T-cell (primary cell): ENCODE measurements at places on chromosomes 6 and 20. TPM values are rescaled to one million over a fixed set of nuclear protein-coding genes. Genes with fewer than 3 reads are reported as not detected.

Gene PRL
- total RNA-seq, result not detected

Gene UNC5CL
- 5.5 TPM for total RNA-seq

Gene FHL5
- not detected for total RNA-seq

Gene UQCC2
- 34.8 TPM for total RNA-seq

Gene COL12A1
- 0.95 TPM for total RNA-seq

Gene ARMC12
- total RNA-seq, result 0.90 TPM

GRCh38 chr20:47784599-47785310 is 526 bp downstream of the SULF2 start:
- H3K4me1 ChIP-seq, result peaks cover 14% of the 10 kb centered on the region
- DNase-seq, result no peak
- no peak overlapping the region for H3K4me3 ChIP-seq
- peaks cover 7% of the 10 kb centered on the region for H3K27me3 ChIP-seq

DNA sequence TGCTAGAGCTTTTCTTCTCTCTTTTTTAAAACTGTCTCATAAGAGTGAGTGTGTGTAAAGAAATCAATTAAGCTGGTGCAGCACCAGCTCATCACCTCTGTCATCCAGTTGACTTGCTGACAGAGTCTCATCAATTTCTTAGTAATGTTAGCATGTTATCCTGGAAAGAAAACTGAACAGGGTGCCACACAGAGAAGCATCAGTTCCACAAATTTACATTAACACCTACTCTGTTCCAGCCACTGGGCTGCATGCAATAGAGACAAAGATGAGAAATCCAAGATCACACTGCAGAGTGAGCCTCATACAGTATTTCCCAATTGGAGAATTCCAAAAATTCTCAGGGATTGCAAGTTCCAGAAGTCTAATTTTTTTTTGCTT is 207.0 kb upstream of the CITED2 start:
- no peak for DNase-seq
- H3K27me3 ChIP-seq, result no peaks in the 10 kb centered on the region
- no peak overlapping the region for H3K27ac ChIP-seq
- no peak overlapping the region for H3K4me3 ChIP-seq
- peaks cover 5% of the 10 kb centered on the region for H3K4me1 ChIP-seq
- no peaks in the 10 kb centered on the region for H3K36me3 ChIP-seq

DNA sequence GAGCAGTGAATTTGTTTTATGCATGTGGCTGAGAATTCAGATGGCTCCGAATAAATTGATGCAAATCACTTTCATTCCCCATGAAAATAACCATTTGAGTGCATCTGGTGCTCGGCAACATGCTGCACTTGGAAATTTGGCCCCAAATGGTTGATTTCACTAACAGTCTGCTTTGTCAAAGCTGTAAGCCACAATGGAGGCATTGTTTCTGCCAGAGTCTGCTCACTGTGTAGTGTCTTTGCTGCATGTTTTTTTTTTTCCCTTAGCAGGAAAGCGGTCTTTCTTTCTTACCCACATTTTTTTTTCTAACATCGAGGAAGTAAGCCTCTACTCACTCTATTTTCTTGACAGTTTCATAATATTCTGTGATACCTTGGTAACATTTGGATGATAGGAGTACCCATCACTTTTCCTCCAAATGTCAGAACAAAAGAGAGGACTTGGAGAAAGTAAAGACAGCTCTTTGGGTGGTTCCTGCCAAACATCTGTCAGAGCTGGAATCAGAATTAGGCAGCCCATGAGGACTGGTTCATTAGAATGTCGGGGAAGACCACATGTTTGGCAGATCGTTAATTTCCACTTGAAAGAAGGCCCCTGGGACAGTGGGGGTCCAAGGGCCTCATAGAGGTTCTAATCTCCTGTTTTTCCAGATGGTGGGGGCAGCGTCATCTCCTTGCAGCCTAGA is 149.5 kb downstream of the DOK5 start:
- H3K27me3 ChIP-seq, result no peaks in the 10 kb centered on the region
- H3K36me3 ChIP-seq, result no peaks in the 10 kb centered on the region
- no peak overlapping the region for H3K27ac ChIP-seq

DNA sequence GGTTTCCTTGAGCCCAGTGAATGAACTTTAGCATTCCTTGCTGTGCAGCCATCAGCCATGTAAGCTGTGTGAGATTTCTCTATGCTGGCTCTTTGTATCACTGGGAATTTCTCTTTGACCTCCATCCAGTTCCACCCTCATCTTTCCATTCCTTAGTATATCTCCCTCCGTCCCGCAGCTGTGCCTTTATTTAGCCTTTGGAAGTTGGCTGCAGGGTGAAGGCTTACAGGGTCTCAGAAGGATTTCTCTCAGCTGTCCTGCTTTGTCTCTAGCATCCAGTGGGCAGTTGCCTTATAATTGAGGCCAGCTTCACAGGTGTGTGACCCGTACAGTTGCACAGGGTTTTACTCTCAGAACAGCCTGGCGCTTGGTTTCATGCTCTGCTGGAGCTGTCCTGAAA is 144.3 kb downstream of the PXDC1 start:
- no peak overlapping the region for H3K4me3 ChIP-seq
- no peak overlapping the region for H3K27ac ChIP-seq
- H3K4me1 ChIP-seq, result peaks cover 7% of the 10 kb centered on the region
- no peak for DNase-seq
- H3K27me3 ChIP-seq, result peaks cover 31% of the 10 kb centered on the region

DNA sequence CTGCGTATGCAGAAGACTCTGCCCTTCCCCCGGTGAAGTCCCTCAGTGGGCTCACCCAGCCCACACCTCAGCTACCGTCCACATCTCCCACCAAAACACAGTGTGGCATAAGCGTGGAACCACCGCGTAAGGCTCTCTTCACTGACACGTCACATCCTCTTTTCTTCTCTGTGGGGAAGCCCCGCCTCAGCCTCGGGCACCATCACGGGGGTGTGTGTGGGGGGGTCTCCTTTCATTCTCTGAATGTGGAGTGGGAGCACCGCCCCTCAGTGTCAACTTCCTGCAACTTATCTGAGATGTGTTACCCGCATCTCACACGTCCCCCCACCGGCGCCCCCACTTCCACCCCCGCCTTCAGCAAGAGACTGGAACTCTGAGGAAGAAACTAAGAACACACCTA is 388.4 kb upstream of the JARID2 start:
- no peaks in the 10 kb centered on the region for H3K36me3 ChIP-seq
- H3K4me1 ChIP-seq, result peaks cover 6% of the 10 kb centered on the region
- no peaks in the 10 kb centered on the region for H3K27me3 ChIP-seq

GRCh38 chr6:88358846-88359245 is 192.7 kb upstream of the CNR1 start:
- no peaks in the 10 kb centered on the region for H3K4me1 ChIP-seq
- H3K4me3 ChIP-seq, result no peak overlapping the region
- no peak for DNase-seq

- no peaks in the 10 kb centered on the region for H3K27me3 ChIP-seq
- no peak overlapping the region for H3K4me3 ChIP-seq
- DNase-seq, result no peak
- H3K4me1 ChIP-seq, result no peaks in the 10 kb centered on the region
- H3K36me3 ChIP-seq, result peaks cover 3% of the 10 kb centered on the region
- H3K27ac ChIP-seq, result no peak overlapping the region
These were observed 120.8 kb downstream of the AGPAT4 start for GRCh38 chr6:161152907-161153662.

DNA sequence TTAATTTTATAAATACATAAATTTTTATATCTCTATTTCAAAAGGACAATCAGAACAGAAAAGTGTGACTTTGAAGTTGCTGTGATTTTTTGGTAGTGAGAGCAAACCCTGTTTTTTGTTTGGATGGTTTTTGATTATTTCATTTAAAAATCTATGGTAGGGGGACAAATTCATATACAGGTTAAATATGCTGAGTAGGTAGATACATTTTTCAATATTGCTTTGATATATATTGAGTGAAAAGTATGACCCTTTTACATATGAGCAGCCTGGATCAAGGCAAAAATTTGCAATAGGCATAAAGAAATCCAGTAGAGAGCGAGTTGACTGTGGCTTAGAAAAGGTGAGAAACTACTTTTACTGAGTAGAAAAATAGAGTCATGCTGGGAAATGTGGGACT is 132.3 kb downstream of the LMBRD1 start:
- H3K27ac ChIP-seq, result no peak overlapping the region
- no peak for DNase-seq
- H3K4me3 ChIP-seq, result no peak overlapping the region

- H3K4me1 ChIP-seq, result peaks cover 4% of the 10 kb centered on the region
- H3K27me3 ChIP-seq, result no peaks in the 10 kb centered on the region
- H3K27ac ChIP-seq, result no peak overlapping the region
- no peak overlapping the region for H3K4me3 ChIP-seq
- no peak for DNase-seq
These were observed 172.1 kb upstream of the GGTLC1 start for GRCh38 chr20:24160563-24161281.

GRCh38 chr6:106155219-106155830 is 69.2 kb downstream of the PRDM1 start:
- H3K36me3 ChIP-seq, result no peaks in the 10 kb centered on the region
- H3K27me3 ChIP-seq, result no peaks in the 10 kb centered on the region
- no peaks in the 10 kb centered on the region for H3K4me1 ChIP-seq
- DNase-seq, result no peak

DNA sequence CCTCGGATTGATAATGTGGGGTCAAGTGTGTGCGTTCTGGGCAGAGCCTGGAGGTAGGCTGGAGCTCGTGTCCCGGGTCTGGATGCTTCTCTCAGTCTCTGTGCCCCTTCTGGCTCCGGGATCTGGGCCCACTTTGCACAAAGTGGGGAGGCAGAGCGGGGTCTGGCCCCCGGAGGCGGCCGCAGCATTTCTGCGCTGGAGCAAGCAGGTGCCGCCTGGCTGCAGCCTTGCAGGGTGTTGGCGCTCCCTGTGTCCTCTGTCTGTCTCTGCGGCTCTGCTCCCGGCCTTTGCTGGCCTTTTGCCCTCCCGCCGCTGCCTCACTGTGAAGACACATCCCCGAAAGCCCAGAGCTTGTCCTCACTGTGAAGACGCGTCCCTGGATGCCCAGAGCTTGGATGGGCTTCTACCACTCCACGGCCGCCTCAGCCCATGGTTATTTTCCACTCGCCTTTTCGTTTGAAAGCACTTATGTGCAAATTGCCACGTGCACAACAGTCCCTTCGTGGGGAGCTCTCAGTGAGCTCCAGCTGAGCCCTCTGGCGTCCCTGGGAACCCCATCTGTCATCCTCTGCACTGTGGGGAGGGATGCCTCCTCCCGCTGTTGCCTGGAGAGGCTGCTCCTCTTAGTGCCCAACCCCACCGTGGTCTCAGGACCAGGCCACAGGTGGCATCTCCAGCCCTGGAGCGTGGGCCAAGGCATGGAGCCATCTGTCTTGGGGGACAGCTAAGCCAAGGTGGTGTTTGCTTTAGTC is 17.4 kb downstream of the SLCO4A1 start:
- H3K27me3 ChIP-seq, result no peaks in the 10 kb centered on the region
- H3K4me3 ChIP-seq, result no peak overlapping the region
- no peak overlapping the region for H3K27ac ChIP-seq
- DNase-seq, result no peak
- H3K4me1 ChIP-seq, result no peaks in the 10 kb centered on the region

GRCh38 chr20:8805737-8806442 is 263.0 kb upstream of the PLCB4 start:
- H3K4me3 ChIP-seq, result no peak overlapping the region
- DNase-seq, result no peak
- no peaks in the 10 kb centered on the region for H3K4me1 ChIP-seq
- no peaks in the 10 kb centered on the region for H3K27me3 ChIP-seq
- no peak overlapping the region for H3K27ac ChIP-seq

GRCh38 chr20:63471002-63471716 is 1.3 kb downstream of the KCNQ2 start:
- no peak for DNase-seq
- H3K4me3 ChIP-seq, result no peak overlapping the region
- no peaks in the 10 kb centered on the region for H3K36me3 ChIP-seq

- DNase-seq, result no peak
- no peak overlapping the region for H3K27ac ChIP-seq
- H3K27me3 ChIP-seq, result no peaks in the 10 kb centered on the region
- no peaks in the 10 kb centered on the region for H3K36me3 ChIP-seq
These were observed 1.7 kb downstream of the CABLES2 start for GRCh38 chr20:62405108-62405980.

GRCh38 chr20:51439160-51439689 is 103.3 kb downstream of the NFATC2 start:
- H3K27ac ChIP-seq, result no peak overlapping the region
- H3K4me3 ChIP-seq, result no peak overlapping the region
- no peak for DNase-seq
- peaks cover 70% of the 10 kb centered on the region for H3K36me3 ChIP-seq

DNA sequence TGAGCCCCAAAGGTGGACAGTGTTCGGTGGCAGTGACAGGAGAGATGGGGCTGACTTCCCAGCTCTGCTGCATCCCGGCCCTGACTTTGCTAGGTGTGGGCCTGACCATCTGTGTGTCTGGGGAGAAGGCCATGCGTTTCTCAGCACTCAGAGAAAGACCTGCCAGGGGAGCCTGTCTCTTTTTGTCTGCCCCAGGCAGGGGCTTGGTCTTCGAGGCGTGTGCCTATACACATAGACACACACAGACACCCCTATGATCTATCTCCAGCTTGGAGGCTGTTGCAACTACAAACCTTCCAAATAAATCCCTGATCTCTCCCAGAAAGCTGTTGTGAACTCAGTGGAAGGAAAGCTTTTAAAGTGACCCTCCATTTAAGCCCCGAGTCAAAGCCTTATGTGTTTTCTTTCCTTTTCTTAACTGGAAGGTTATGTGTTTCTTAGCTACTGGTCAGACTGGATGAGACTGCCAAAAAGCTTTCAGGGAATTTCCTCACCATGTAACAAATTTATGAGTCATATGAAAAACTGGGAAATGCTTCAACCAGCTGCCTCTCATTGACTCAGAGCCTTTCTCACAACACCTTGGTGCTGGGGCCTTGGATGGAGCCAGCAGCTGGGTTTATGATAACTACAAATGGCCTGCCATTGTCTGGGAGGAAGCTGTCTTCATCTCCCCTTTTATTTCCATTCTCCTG is 102.6 kb downstream of the CDC5L start:
- no peak overlapping the region for H3K4me3 ChIP-seq
- no peak overlapping the region for H3K27ac ChIP-seq

DNA sequence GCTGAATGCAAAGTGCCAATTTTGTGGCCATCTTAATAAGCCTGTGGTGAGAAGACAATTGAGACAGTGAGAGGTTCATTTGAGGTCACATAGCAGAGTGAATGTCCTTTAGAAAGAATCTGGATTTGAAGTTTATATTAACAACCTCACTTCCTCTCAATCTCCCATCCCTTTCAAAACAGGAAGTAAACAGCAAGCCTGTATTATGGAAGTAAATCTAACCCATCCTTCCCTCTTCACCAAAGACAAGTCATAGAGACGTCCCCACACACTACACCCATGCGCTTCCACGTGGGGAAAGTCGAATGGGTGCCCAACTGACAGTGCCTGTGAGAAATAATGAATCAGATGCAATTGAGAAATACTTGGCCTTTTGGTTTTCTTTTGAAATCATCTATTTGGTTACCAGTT is 28.8 kb upstream of the CCND3 start:
- peak overlapping the region; percentile 29 for H3K27ac ChIP-seq
- DNase-seq, result no peak
- H3K27me3 ChIP-seq, result no peaks in the 10 kb centered on the region
- H3K4me3 ChIP-seq, result no peak overlapping the region
- H3K36me3 ChIP-seq, result peaks cover 36% of the 10 kb centered on the region

- H3K27ac ChIP-seq, result no peak overlapping the region
- H3K4me1 ChIP-seq, result no peaks in the 10 kb centered on the region
- no peaks in the 10 kb centered on the region for H3K36me3 ChIP-seq
- no peak for DNase-seq
- no peak overlapping the region for H3K4me3 ChIP-seq
These were observed 453.5 kb upstream of the SULF2 start for GRCh38 chr20:48238781-48239180.
